Neural progenitor cell (in vitro differentiated cells): ENCODE measurements at places on chromosomes 7 and 10.

GRCh38 chr7:44185729-44186128 is 3.5 kb downstream of the GCK start:
- DNase-seq = no peak

DNA sequence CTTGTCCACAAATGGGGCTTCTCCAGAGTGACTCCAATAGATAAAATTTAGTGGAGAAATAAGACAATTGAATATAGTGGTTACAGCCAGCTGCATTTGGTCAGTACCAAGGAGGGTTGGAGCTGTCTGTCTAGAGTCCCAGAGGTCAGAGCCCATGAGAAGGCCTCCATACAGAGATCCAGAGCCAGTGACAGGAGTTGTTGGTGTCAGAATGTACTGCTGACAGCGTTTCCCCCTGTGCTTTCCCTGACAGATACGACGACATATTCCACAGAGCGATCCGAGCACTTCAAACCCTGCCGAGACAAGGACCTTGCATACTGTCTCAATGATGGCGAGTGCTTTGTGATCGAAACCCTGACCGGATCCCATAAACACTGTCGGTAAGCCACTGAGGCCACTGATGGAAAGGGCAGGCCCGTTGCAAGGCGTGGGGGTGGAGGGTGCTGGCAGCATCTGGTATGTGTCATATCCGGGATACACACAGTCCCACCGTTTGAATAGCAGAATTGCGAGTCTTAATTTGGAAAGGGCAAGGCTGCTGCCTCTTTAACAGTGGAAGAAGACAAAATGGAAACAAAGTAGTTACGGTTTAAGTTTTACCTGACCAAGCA is 483.6 kb downstream of the NRG3 start:
- DNase-seq = no peak

DNA sequence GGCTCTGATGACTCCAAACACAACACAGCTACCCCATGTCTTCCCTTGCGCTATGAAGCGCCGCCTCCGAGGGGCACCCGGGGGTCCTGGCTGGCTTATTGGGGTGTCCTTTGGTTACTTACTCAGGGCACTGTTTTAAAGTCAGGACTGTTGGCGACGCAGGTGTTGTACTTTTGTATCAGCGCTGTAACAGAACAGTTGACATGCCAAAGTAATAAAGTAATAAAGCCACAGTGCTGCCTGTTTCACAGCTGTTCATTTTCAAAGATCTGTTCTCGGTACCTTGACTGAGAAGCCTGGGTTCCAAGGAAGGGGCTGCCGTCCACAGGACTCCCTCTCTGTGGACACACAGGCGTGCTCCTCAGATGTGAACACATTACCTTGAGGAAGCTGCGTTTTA is 64.1 kb downstream of the WDR37 start:
- DNase-seq = no peak

DNA sequence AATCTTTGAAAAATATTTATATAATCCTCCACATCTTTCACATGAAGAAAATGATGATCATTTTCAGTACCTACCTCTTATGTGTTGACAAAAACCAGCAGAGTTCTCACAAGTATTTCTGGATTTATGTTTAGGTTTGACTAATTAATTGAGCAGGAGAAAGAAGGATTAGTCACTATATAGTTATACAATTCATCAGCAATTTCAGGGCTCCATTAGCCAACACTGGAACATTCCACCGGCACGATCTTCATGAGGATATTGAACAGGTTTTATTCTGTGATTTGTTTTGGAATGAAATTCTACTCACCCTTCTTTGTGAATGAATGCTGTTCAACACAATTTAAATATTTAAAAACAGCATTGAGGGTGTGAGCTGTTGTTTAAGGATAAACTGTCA is 163.2 kb downstream of the SEM1 start:
- no peak for DNase-seq
